OCI-LY7 (cell line): ENCODE measurements at places on chromosomes 13 and 19.

DNA sequence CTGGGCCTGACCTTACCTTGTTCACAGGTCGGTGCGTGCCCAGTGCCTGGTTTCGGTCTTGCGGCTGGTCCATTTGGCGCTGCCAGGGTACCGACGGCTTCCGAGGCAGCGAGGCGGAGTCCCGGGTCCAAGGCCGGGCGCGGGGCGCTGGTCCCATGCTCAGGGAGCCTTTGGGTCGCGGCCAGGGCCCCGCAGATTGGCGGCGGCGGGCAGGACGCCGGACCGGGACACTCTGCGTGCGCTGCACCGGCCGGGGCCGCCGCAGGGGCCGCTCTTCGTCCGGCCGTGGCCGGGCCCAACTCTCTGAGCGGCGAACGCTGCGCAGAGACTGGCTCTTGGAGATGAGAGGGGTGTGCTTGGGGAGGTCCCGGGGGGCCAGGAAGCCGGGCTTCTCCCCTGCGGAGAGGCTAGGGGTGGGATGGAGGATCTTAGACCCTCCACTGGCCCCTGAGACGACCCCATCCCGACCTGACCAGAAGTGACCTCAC lies 3.4 kb upstream of the WIZ start:
- no peak for DNase-seq

- DNase-seq: no peak
Measured at GRCh38 chr19:55311397-55311796, 13.7 kb downstream of the TMEM150B start.

GRCh38 chr13:107275945-107276614 lies 708.1 kb upstream of the ARGLU1 start:
- no peak for DNase-seq

DNA sequence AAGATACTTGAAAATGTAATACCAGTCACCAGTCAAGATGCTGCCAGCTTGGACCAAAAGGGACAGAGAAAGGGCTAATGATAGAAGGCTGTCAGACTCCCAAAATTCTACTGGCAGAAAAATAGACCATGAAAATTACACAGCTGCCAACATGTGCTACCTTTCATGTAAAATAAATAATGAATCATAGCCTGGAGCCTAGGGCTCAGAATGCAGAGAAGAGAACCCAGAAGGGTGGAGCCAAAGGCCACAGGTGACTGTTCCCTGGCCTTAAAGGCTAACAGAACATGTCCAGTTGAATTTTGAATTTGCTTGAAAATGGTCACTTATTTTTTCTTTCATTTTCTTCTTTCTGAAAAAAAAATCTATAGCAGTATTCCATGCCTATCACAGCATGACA lies 1827.0 kb upstream of the MIR17HG start:
- DNase-seq: no peak

- no peak for DNase-seq
Measured at GRCh38 chr19:41422955-41423354, 4.2 kb downstream of the B3GNT8 start.

DNA sequence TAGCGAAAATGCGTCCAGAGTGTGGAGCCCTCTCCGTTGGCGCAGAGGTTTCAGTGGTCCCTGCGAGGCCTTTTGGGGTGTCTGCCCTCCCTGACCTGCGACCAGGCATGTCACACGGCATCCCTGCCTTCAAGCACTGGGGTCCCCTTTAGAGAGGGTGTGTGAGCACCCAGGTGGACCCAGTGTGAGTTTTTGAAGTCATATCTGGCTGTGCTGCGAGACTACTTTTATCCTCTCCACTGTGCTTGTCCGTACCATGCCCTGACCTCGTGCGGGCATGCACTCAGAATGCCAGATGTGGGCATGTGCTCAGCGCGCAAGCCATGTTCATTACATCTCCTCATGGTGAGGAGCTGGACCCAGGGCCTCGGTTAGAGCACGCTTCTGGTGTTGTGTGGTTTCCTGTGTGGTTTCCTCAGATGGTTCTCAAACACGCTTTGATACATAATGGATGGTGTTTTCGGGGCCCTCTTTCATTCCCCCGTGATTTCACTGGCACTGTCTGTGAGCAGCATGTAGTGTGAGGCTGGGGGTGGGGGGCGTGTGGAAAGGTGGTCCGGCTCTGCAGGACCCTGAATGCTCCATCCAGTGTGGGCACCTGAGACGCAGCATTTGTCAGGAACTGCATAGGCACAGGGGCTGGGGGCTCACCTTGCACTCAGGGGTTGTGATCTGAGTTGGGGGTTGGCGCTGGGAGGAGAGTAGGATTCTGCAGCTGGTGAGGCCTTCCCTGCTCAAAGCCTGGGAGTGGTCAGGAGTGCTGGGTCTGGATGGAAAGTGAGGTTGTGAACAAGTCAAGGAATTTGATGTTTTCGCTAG lies 2.3 kb downstream of the TFDP1 start:
- no peak for DNase-seq

GRCh38 chr19:47096721-47097120 lies 16.9 kb downstream of the ZC3H4 start:
- DNase-seq: no peak
